A673 (cell line): ENCODE measurements at places on chromosomes 13 and 19.
A peak's percentile ranks its signal among the peaks of the same experiment; 100 is the strongest.

DNA sequence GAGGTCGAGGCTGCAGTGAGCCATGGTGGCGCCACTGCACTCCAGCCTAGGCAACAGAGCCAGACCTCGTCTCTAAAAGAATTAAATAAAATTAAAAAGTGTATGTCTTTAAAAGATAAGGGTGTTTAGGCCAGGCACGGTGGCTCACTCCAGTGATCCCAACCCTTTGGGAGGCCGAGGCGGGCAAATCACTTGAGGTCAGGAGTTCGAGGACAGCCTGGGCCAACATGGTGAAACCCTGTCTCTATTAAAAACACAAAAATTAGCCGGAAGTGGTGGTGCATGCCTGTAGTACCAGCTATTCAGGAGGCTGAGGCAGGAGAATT is 7.5 kb upstream of the SDHAF1 start:
- no peak for DNase-seq

- no peak for DNase-seq
Observed at GRCh38 chr13:46761866-46762265, 35.1 kb downstream of the ESD start.

DNA sequence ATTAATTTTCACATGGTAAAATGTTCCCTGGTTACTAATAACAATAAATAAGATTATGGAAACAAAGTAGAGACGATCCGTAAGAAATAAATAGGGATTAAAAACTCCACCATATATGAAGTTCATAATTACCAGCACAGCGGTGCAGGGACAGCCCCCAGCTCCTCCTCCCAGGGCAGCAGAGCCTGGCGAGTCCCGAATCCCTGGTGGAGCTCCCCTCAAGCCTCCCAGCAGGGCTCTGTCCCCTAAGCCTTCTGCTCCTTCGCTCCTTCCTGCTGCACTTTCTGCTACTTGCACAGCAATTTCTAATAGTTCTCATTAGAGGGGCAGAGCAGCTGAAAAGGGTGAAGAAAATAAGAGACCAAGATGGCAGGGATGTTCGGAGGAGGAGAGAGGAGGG is 43.6 kb downstream of the RASA3 start:
- no peak for DNase-seq

DNA sequence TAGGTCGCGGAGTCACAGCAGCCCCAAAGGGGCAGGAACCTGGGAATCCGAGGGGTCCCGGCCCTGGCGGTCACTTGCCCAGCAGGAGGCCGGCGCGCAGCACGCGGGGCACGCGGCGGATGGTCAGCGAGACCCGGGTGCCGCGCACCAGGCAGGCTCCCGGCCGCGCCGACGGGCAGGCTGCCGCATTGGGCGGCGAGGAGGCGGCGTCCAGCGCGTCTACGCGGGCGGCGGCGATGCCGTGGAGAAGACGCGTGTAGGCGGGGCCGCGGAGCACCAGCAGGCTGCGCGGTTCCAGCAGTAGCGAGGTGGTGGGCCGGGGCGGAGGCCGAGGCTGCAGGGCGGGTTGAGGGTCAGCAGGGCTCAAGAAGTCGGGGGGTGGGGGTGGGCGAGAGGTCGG is 607 bp upstream of the SYNE4 start:
- peak; percentile 65 for DNase-seq

DNA sequence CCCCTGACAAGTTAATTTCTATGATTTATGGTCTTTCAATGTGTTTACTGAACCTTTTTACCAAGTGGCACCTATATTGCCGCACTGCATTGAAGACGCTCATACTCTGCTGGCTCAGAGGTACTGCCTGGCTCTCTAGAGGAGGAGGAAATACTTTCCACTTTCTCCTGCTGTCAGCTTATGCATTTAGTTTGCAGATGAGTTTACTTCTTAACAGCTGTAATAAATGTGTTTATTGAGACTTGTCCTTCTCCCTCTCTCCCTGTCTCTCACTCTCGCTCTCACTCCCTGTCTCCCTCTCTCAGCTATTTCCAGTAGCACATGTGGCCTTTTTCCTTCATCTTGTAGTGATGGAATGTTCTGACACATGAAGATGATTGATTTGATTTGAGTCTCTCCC is 60.3 kb upstream of the SPATA13 start:
- DNase-seq, result no peak

- DNase-seq, result no peak
Observed at GRCh38 chr13:32334671-32335070, 19.4 kb downstream of the BRCA2 start.

- no peak for DNase-seq
Observed at GRCh38 chr19:45848922-45849321, 14.0 kb downstream of the SYMPK start.

DNA sequence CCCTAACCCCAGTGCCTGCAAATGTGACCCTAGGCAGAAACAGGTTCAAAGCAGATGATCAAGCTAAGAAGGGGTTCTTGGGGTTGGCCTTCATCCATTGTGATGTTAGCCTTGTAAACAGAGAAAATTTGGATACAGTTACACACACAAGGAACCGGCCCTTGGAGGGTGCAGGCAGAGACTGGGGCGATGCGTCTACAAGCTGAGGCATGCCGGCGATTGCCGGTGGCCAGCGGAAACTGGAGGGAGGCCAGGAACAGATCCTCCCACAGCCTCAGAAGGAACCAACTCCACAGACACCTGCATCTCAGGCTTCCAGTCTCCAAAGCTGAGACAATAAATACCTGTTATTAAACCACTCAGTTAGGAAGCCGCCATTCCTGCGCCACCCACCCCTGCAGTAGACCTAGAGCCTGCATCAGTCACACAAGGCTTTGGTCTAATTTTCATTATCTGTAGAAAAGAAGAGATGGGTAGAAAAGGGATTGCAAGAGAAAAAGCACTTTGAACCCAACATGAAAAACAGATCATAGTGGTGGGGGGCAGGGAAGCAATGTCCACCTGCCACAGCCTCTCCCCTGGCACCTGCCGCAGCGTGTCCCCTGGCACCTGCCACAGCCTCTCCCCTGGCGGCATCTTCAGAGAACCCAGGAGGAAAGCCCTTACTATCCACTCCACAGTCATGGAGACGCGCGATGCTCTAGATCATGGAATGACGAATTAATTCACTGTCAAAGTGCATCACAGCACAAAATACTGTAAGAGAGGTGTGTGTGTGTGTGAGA is 119.7 kb upstream of the SOX1 start:
- DNase-seq, result no peak

DNA sequence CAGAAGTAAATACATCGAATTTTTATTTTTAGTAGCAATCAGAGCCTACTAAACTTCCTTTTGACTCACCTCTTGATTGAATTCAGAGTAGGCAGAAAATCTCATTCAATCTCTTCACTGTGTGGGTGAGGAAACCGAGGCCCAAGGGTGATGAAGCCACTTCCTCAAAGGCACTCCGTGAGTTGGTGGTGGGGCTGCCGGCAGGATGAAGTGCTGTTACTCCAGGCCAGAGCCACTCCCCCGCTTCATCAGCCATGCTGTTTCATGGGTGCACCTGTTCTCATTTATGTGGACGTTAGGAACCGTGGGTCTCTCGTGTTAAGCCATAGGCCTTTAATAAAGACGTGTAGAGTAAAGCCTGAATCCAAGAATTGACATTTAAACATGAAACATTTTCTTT is 13.2 kb downstream of the ING1 start:
- no peak for DNase-seq

- DNase-seq, result no peak
Observed at GRCh38 chr19:47430041-47430802, 10.9 kb upstream of the MEIS3 start.

DNA sequence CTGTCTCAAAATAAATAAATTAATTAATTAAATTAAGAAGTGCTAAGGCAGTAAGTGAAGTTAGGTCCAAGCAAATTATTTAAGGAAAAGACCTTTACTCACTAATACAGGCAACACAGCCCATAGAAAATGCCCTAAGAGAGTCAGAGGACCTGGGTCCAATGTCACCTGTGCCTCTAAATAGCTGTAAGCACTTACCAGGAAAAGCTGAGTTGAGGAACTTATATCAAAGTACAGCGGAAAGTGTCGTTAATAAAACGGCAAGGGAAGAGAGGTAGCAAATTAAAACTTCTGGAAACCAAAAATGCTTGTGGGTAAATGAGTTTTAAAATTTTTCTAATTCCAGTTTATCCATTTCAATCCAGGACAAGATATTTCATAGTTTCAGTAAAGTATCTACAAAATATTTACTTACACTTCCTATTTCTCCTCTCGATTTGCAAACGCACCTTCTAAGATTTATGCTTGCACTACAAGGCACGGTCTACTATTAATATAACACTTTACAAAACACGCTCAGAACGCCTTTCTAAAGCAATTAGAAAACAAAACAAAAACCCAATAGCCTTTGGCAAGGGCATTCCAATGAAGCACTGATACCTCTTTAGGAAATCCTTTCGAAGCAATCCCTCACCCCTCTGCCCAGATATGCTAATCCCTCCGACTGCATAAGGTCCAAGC is 963 bp downstream of the VPS36 start:
- DNase-seq, result no peak

DNA sequence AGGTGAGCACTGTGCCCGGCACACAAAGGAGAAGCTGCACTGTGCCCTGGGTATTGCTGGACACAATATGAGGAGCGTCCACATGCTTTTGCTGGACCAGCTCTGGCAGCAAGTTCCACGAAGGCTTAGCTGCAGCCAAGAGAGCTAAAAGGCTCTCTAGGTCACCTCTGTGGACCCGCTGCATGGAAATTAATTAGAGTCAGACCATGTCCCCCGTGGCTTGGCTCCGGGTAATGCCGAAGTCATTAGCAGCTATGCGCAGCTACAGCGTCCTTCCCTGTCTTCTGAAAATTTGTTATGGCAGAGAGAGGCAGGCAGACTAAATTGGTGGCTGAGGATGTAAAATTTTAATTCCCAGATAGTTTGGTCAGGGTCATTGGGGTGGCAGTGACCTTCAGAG is 271.5 kb downstream of the SLC7A1 start:
- no peak for DNase-seq

GRCh38 chr13:112639521-112639920 is 50.3 kb upstream of the ATP11A start:
- no peak for DNase-seq

DNA sequence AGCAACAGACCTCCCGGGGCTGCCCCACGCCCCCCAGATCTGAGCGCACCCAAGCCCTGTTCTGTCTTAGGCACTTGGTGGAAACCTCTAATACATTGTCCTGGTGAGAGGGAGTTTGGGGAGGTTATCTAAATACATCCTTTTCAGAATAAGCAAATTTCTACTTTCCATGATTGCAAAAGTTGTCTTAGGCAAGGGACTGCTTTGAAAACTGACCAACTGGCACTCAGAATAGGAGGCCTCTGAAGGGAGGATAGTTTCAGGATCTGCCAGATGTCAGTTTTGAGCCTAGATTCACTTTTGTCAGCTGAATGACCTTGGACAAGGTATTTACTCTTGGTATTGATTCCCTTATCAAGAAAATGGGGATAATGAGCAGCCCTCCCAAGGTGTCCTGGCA is 11.8 kb downstream of the SERP2 start:
- DNase-seq, result no peak

GRCh38 chr13:73633817-73634460 is 500.3 kb downstream of the KLF12 start:
- peak; percentile 4 for DNase-seq

- no peak for DNase-seq
Observed at GRCh38 chr19:57034544-57034943, 85.2 kb upstream of the USP29 start.

DNA sequence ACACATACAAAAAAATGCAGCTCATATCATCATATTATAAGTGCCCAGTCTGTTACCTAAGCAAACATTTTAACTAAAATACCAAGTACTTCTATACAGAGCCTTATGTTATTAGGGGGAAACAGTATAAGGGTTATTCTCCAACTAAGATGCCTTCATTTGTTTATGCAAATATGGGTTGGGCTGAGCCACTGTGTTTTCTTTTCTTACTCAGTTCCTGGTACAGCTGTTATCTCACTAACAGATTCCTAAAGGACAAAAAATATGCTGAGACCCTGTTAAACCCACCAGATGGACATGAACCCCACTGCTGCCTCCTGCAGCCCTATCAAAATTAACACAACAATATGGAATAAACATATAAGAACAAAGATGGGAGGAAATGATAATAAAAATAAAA is 34.5 kb upstream of the SMAD9 start:
- DNase-seq, result no peak
